T-cell (primary cell): ENCODE measurements at places on chromosomes 12 and 14.

- no peak overlapping the region for H3K27ac ChIP-seq
- no peak for DNase-seq
- no peak overlapping the region for H3K4me3 ChIP-seq
- no peaks in the 10 kb centered on the region for H3K36me3 ChIP-seq
- H3K27me3 ChIP-seq, result no peaks in the 10 kb centered on the region
Measured at GRCh38 chr14:68328509-68328908, 464.4 kb downstream of the ZFP36L1 start.

- no peaks in the 10 kb centered on the region for H3K36me3 ChIP-seq
- no peak overlapping the region for H3K27ac ChIP-seq
- H3K27me3 ChIP-seq, result no peaks in the 10 kb centered on the region
Measured at GRCh38 chr14:40413136-40413535, 980.9 kb upstream of the FBXO33 start.

DNA sequence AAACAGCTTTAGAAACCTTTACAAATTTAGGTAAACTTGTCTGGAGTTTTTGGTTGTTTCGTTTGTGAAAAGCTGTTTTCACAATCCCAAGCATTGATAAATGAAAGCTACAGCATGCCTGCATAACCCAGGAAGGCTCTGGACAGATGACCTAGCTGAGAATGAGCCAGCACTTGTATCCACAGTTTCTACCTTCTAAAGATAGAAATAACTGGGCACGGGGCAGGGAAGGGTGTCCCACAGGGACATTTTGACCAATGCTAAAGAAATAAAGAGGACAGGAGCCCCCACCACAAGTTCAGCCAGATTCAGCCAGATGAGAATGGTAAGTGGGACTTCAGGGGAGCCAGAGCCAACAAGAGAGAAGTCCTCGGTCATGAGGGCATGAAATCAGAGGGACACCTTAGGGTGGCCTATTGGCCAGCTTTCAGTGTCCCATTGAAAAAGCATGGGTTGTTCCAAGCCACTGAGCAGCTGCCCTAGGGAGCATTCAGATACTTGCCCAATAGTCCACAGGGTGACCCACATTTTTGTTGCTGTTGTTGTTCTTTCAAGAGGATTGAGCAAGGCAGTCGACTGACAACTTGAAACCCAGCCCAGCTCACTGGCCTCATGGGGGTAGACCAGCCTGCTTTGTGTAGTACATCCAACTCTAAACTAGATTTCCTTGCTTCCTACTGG lies 140.3 kb upstream of the NUDT4 start:
- peaks cover 6% of the 10 kb centered on the region for H3K27me3 ChIP-seq
- no peaks in the 10 kb centered on the region for H3K4me1 ChIP-seq
- H3K36me3 ChIP-seq, result no peaks in the 10 kb centered on the region
- H3K4me3 ChIP-seq, result no peak overlapping the region

- no peaks in the 10 kb centered on the region for H3K27me3 ChIP-seq
- H3K27ac ChIP-seq, result no peak overlapping the region
- no peaks in the 10 kb centered on the region for H3K36me3 ChIP-seq
- no peaks in the 10 kb centered on the region for H3K4me1 ChIP-seq
- no peak for DNase-seq
- H3K4me3 ChIP-seq, result no peak overlapping the region
Measured at GRCh38 chr14:57512220-57512619, 18.6 kb upstream of the CCDC198 start.

DNA sequence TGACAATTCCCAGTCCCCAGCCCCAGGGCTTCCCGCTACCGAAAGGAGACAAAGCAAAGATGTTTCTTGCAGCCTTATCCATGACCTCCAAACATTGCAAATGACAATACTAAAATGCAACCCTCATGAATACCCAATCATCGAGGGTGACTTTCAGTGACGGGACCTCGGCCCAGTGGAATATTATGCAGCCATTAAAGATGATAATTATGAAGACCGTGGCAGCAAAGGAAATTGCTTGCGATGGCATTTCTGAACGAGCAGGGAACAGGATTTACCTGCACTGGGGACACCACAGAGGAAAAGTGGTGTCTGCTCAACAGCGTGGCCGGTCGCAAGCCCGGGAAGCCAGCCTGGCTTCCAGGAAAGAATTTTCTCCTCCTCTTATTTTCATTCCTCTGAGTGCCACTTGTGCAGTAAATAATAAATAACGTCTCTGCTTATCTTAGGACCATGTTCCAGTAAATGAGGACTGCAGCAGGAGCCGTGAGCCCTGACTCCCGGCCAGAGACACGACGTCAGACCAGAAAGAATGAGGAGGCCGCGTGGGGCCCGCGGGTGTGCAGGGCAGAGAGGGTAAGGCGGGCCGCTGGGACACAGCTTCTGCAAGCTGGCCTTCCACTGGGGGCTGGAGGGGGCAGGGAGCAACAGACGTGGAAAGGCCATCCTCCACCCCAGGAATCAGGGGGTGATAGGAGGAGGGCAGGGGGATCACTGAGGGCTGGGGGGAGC lies 6.6 kb downstream of the C14orf180 start:
- no peaks in the 10 kb centered on the region for H3K4me1 ChIP-seq
- no peaks in the 10 kb centered on the region for H3K36me3 ChIP-seq
- H3K27me3 ChIP-seq, result peaks cover 55% of the 10 kb centered on the region
- H3K4me3 ChIP-seq, result no peak overlapping the region
- DNase-seq, result no peak
- no peak overlapping the region for H3K27ac ChIP-seq

- DNase-seq, result no peak
- H3K36me3 ChIP-seq, result no peaks in the 10 kb centered on the region
- H3K27me3 ChIP-seq, result no peaks in the 10 kb centered on the region
- H3K27ac ChIP-seq, result no peak overlapping the region
- no peaks in the 10 kb centered on the region for H3K4me1 ChIP-seq
Measured at GRCh38 chr12:110062241-110062640, 13.9 kb upstream of the C12orf76 start.

DNA sequence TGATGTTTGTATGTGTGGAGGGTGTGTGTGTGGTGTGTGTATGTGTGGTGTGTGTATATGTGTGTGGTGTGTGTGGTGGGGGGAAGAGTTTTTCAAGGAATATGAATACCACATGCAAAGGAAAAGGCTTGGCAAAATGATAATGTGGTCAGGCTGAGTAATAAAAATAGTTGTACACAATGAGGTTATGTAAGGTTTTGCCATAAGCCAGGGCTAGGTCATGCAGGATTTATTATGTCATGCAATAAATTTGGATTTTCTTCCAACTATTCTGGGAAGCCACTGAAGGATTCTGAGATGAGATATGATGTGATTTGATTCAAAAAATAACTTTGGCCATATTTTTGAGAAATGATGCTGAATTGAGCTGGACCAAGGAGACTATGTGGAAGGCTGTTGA lies 1191.6 kb upstream of the SEL1L start:
- no peaks in the 10 kb centered on the region for H3K27me3 ChIP-seq
- H3K27ac ChIP-seq, result no peak overlapping the region
- H3K4me3 ChIP-seq, result no peak overlapping the region
- H3K36me3 ChIP-seq, result no peaks in the 10 kb centered on the region
- no peaks in the 10 kb centered on the region for H3K4me1 ChIP-seq

GRCh38 chr14:55891692-55892091 lies 226.5 kb upstream of the PELI2 start:
- H3K4me3 ChIP-seq, result no peak overlapping the region
- DNase-seq, result no peak
- no peak overlapping the region for H3K27ac ChIP-seq
- H3K36me3 ChIP-seq, result no peaks in the 10 kb centered on the region

DNA sequence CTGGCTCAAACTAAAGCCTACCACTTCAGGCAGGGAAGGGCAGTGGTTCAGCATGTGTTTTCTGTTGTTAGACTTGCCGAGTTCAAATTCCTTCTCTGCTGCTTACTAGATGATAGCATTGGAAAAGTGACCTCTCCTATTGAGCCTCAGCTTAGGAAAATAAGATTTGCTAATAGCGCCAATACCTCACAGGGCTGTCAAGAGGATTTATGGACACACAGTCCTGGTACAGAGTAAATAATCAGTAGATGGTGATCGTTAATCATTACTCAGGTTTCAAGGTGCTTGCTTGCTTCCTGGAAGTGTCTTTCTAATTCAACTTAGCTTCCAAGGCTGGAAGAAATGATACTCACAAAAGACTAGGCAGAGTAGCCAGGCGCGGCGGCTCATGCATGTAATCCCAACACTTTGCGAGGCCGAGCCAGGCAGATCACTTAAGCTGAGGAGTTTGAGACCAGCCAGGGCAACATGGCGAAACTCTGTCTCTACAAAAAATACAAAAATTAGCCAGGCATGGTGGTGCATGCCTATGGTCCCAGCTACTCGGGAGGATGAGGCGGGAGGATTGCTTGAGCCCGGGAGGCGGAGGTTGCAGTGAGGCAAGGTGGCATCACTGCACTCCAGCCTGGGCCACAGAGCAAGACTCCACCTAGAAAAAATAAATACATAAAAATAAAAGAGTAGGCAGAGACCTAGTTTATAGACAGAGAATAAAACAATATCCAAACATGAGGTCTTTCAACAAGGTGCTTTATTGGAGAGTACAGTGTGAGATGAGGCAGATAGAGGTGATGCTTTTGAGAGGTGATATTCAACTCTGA lies 6.0 kb downstream of the PLA2G1B start:
- no peak overlapping the region for H3K4me3 ChIP-seq
- H3K27me3 ChIP-seq, result peaks cover 6% of the 10 kb centered on the region
- DNase-seq, result no peak

- H3K4me1 ChIP-seq, result no peaks in the 10 kb centered on the region
- DNase-seq, result no peak
- no peak overlapping the region for H3K4me3 ChIP-seq
- no peak overlapping the region for H3K27ac ChIP-seq
- H3K27me3 ChIP-seq, result no peaks in the 10 kb centered on the region
- no peaks in the 10 kb centered on the region for H3K36me3 ChIP-seq
Measured at GRCh38 chr12:83018088-83018487, 331.4 kb downstream of the TMTC2 start.

DNA sequence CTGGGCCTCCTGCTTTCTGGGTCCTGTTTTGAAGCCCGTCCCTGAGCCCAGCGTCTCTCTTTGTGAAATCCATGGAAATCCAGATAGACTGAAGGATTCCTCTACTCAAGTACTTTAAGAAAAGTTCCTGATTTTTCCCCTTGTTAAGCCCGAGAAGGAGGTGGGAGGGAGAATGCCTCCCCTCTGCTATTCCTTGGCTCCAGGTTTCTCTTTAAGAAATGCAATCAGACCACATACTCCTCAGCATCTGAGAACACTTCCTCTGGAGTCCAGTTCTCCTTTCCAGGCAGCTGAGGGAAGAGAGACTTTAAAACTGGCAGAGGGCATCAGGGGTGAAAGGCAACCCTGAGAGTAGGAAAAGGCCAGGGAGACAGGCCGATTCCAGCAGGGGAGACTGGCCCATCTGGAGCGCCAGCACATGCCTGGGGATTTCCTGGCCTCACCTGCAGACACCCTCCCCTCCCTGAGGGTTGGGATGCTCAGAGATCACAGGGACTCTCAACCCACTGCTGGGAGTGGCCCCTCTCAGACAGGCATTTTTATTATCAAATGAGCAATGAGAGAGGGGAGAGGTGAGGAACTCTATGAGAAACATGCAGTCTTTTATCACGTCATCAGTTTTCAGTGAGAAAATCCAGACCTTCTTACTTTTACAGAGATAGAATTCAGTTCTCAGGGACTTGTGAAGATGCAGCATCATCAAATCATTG lies 2.0 kb upstream of the EMP1 start:
- H3K27me3 ChIP-seq, result no peaks in the 10 kb centered on the region
- H3K4me3 ChIP-seq, result no peak overlapping the region
- no peaks in the 10 kb centered on the region for H3K36me3 ChIP-seq
- no peak for DNase-seq
- H3K27ac ChIP-seq, result no peak overlapping the region

DNA sequence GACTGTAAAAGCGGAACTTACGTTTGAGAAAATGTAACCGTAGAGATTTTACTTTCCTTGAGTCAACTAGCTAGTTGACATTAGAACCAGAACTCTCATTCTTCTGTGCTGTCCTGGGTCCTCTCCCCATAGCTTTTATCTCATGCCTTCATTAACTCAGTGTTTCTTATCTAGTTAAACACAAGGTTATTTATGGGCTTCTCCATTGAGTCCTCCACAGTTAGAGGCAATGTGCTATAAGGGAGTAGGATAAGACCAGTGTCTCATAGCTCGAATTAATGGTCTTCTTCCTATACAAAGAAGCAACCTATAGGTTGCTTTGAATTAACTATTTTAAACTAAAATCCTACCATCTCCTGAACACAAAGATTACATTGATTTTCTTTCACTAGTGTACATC lies 129.8 kb downstream of the ACSS3 start:
- H3K27me3 ChIP-seq, result no peaks in the 10 kb centered on the region
- no peak overlapping the region for H3K27ac ChIP-seq
- H3K36me3 ChIP-seq, result no peaks in the 10 kb centered on the region
- no peaks in the 10 kb centered on the region for H3K4me1 ChIP-seq
- no peak for DNase-seq

- peaks cover 3% of the 10 kb centered on the region for H3K4me1 ChIP-seq
- H3K4me3 ChIP-seq, result no peak overlapping the region
- DNase-seq, result no peak
- H3K27me3 ChIP-seq, result peaks cover 11% of the 10 kb centered on the region
- H3K27ac ChIP-seq, result no peak overlapping the region
- no peaks in the 10 kb centered on the region for H3K36me3 ChIP-seq
Measured at GRCh38 chr12:15225136-15225862, 4.1 kb upstream of the RERG start.

DNA sequence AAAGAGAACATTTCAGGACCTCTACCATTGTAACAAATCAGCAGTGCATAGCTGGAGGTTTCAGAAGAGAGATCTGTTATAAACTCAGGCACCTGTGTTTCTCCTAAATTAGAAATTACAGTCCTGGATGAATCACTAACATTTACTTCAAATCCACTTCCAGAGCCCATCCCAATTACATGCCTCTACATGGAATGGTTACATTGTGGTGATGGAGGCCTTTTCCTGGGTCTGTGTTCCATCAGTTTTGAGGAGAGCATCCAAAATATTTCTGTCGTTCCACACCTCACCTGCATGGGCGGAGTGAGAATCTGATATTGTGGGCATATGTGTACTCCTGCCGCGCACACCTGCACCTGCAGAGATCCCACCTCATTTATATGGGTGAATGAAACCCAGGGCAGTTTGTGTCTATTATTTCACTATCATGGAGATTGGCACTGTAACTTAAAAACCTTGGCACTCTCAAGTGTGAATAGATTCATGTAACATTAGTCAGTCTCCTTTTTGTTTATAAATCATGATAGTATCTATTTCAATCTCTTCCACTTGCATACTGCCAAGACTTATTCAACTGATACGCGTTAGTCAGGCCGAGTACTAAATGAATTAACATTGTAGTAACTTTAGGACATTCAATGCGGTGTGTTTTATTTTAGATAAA lies 215.1 kb upstream of the FAR2 start:
- H3K36me3 ChIP-seq, result no peaks in the 10 kb centered on the region
- H3K4me1 ChIP-seq, result no peaks in the 10 kb centered on the region
- no peaks in the 10 kb centered on the region for H3K27me3 ChIP-seq
- H3K27ac ChIP-seq, result no peak overlapping the region
- DNase-seq, result no peak

GRCh38 chr12:6494258-6494743 lies 399 bp downstream of the NCAPD2 start:
- peak overlapping the region; percentile 43 for H3K27ac ChIP-seq
- H3K27me3 ChIP-seq, result no peaks in the 10 kb centered on the region
- peaks cover 38% of the 10 kb centered on the region for H3K36me3 ChIP-seq
- H3K4me3 ChIP-seq, result peak overlapping the region; percentile 99
